ENCODE measurements at places on chromosomes 1 and 21.

- no peak for DNase-seq
Observed at GRCh38 chr1:15803380-15803779, 4.1 kb downstream of the UQCRHL start.

DNA sequence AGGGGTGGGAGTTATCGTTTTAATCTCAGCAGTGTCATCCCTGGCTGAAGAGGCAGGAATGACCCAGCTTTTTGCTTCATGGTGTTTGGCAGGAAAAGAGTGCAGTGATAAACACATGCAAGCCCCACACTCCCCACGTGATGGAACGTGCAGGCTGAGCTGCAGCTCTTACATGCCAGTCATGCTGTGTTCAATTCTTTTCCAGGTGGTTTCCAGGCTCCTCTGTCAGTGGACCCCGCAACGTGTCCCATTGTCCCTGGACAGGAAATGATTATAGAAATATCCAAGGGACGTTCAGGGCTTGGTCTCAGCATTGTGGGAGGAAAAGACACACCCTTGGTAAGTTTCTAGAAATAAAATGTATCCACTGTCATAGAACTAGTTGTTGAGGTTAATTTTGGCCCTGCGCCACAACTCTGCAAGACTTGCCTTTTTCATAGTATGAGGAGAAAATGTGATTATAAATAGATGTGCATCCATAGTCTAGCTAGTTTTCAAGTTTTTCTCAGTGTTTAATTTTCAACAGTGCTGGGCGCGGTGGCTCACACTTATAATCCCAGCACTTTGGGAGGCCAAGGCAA is 110.2 kb upstream of the L1TD1 start:
- no peak for DNase-seq

- DNase-seq: no peak
Observed at GRCh38 chr1:163275222-163275621, 46.5 kb upstream of the NUF2 start.

DNA sequence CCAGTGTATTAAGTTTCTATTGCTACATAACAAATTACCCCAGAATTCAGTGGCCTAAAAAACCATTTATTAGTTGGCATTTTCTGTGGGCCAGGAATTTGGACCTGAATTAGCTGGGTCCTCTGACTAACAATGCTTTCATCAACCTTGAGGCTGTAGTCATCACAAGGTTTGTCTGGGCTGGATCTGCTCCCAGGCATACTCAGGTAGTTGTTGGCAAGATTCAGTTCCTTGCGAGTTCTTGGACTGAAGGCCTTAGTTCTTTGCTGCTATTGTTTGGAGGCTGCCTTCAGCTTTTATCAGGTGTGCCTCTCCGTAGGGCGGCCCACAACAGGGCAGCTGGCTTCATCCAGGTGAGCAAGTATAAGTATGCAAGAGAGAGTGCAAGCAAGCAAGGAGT is 31.4 kb upstream of the DEPDC1 start:
- DNase-seq: no peak

- DNase-seq: no peak
Observed at GRCh38 chr1:17575797-17576518, 36.5 kb downstream of the ARHGEF10L start.

- no peak for DNase-seq
Observed at GRCh38 chr1:176858433-176858916, 306.0 kb downstream of the ASTN1 start.

DNA sequence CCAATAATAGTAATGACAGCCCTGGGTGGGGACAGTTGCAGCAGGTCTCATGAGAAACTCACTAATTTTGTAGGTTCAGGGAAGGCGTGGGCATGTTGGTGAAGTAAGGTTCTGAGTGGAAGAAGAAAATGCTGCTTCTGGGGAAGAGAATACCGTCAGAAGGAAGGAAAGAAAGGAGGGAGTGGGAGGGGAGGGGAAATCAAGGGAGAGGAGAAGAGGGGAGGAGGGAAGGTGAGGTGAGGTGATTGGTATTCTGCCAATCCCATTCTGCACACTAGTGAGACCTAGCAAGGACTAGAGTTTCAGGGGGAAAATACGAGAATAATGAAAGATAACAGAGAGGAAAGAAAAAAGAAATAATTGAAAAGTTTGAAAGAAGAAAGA is 32.4 kb upstream of the MGST3 start:
- DNase-seq: no peak

DNA sequence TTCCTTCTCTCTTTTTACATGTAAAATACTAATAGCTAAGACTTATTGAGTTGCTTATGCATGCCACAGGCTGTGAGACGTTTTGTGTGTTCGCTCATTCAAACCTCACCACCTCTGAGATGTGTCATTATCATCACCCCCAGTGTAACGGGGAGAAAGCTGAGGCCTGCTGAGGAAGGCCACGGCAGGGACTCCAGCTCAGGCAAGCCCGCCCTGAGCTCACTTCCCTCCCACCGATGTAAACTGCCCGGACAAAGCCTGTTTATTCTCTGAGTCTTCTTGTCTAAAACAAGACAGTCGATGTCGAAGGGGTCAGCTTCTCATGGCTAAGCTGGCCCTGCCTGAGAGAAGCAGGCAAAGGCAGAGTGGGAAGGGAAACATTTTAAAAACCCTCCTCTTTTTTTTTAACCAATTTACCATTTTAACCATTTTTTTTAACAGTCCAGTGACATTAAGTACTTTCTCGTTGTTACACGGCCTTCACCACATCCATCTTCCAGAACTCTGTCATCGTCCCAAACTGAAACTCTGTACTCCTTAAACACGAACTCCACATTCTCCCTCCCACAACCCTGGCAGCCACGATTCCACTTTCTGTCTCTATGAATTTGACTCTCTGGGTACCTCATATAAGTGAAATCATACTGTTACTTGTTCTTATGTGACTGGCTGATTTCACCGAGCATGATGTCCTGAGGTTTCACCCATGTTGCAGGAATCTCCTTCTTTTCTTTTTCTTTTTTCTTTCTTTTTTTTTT is 204.8 kb upstream of the GALNT2 start:
- no peak for DNase-seq

DNA sequence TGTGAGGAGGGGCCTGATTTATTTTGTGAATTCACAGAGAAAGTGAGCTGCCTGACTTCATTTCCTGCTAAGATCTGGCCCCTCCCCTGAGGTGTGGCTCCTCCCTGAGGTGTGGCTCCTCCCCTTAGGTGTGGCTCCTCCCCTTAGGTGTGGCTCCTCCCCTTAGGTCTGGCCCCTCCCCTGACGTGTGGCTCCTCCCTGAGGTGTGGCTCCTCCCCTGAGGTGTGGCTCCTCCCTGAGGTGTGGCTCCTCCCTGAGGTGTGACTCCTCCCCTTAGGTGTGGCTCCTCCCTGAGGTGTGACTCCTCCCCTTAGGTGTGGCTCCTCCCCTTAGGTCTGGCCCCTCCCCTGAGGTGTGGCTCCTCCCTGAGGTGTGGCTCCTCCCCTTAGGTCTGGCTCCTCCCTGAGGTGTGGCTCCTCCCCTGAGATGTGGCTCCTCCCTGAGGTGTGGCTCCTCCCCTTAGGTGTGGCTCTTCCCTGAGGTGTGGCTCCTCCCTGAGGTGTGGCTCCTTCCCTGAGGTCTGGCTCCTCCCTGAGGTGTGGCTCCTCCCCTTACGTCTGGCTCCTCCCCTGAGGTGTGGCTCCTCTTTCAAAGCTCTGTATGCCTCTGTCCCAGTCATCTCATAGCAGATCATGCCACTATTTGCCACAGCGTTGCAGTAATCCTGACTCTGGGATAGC is 26.9 kb upstream of the LRRC3 start:
- DNase-seq: no peak

- DNase-seq: no peak
Observed at GRCh38 chr1:97764991-97765390, 155.8 kb downstream of the DPYD start.

- no peak for DNase-seq
Observed at GRCh38 chr1:27033043-27033746, 20.5 kb upstream of the TENT5B start.

DNA sequence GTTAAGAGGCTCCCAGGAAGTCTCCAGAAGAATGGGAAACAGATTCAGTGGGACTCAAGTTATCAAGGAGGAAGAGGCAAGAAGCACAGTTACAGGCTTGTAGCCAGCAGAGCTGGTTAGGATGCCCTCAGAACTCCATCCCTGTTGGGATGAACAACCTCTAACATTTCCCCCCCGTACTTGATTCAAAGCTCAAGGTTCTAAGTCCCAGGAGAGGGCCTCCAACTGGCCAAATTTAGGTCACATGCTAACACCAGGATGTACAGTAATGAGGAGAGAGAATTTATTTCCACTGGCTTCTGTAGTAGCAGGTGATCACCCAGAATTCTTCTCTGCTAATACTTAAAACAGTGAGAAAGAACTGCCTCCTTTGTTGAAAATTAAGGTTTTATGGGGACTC is 22.3 kb upstream of the HSPA13 start:
- no peak for DNase-seq

- no peak for DNase-seq
Observed at GRCh38 chr1:220113136-220113695, 19.3 kb downstream of the IARS2 start.

DNA sequence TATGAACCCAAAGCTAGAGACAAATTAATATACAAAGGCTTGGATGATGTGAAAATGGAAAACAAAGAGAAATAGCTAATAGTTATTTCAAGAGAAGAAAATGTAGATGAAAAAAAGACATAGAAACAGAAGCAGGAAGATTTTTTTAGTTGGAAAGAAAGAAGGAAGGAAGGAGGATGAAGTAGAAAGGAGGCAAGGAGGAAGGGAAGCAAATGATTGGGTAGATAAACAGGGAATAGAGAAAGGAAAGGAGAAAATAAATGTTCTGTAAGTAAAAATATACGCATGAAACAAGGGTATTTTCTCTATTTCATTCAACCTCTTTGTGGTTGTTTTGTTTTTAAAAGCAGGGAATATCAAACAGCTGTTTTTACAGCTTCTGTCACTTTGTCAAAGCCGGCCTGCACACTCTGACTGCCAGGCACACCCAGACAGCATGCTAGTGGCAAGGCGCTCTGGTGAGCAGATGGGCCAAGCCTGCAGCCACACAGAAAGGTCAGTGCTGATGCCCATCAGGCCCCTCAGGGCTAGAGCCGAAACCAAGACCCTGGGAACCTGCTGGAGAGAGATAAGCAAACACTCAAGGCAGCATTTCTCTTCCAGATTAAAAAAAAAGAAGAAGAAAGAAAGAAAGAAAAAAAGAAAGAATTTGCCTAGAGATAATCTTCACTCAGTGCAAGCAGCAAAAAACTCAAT is 72.9 kb upstream of the CTTNBP2NL start:
- DNase-seq: no peak

DNA sequence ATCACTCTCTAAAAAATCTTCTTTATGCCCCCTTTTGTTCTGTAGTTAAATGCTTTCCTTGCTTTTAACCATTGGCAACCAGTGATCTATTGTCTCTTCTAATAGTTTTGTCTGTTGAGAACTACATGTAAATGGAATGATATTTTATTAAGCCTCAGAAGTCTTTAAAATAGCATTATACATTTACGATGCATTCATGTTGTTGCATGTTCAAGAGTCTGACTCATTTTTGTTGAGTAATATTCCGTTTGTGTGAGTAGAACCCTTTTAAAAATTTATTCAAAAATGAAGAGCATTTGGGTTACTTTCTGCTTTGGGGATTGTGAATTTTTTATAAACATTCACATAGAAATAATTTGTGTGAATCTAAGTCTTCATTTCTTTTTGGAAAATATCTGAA is 1352.9 kb downstream of the NCAM2 start:
- no peak for DNase-seq

DNA sequence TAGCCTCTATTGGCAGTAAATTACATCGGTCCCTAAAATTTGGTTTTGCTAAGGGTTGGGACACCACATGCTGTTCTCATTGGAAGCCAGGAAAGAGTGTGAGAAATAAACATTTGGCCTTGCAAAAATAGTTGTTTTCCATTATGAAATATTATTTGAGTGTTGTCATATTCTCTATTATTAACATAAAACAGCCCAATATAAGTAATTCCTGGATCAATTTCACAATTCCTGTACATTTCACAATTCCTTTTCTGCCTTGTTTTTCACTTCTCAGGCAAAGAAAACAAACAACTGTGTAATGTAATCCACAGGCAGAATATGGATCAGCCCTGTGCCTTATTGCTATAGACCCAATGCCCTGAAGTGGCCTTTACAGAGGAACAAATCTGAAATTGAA is 40.5 kb downstream of the C1orf87 start:
- no peak for DNase-seq

DNA sequence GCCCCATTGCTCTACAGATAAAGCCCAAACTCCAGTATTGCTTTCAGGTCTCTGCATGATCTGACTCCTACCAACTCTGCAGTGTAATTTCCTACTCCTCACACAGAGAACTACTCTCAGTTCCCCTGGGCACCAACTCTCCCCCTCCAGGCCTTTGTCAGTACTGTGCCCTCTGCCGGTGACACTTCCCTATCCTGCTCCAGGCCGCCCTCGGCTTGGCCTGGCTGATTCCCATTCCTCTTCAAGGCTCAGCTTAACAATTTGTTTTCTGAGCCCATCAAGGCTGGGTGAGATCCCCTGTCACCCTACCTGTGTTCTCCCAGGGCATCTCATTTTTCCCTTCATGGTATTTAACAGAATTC is 2.6 kb downstream of the SLAMF8 start:
- no peak for DNase-seq

DNA sequence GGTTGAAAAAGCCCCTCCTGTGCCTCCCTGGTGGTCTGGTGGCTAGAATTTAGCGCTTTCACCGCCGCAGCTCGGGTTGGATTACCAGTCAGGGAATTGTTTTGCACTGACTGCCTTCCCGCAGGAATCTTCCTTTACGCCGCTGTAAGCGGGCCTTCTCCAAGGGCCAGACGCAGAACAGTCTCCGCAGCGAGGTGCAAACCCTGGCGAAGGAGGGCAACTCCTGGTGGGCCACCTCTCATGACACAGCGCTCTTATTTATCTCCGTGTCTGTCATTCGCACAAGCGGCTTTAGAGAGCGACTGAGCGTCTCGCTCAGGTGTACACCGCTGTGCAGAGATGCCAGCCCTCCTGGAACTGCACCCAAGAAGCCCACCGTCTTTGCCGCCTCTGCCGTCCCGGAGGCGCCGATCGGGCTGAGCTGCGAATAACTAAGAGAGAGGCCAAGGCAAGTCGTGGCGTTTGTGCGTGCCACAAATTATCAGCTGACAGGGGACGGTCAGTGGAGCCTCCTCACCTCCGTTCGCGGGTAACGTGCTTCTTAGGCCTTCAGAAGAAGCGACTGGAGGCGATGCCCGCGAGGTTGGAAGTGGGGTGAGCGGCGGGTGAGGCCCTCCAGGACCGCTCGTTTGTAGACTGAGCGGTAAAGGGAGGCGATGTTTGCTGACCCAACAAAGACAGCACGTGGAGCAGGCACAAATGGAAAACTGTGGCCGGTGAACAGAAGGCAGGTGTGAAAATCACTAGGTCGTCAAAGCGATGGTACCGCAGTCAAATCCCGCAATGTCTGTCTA is 93.5 kb downstream of the PRKAB2 start:
- no peak for DNase-seq

GRCh38 chr1:101137144-101138126 is 99.4 kb upstream of the S1PR1 start:
- DNase-seq: no peak
